DMS53 (cell line): ENCODE measurements at places on chromosomes 3 and 15.
A peak's percentile ranks its signal among the peaks of the same experiment; 100 is the strongest.

DNA sequence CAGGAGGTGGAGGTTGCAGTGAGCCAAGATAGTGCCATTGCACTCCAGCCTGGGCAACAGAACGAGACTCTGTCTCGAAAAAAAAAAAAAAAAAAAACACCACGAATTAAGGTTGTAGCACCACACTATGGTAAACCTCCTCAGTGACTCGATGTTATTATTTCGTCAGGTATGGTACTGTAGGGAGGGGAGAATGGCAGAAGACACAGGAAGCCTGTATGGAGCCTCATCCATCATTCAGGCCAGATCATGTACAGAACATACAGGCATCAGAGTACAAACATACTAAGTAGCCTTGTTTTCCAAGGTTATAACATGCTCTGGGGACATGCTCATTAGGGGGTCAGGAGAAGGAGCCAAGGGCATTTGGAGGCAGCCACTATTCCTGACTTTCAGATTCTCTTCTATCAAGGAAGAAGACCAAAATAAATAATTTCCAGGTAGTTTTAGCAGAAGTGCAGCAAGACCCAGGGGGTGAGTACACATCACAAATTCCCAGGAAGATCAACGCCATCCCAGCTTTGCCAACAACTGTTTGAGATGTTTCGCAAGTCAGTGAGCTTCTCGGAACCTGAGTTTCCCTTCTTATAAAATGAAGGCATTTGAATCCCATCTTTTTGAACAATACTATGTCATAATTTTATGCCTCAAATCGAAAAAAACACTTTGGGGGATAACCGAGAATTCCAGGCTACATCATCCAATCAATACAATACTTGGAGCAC, 79.8 kb downstream of the FOXP1 start:
- no peak for DNase-seq

GRCh38 chr3:126544596-126545281, 14.0 kb downstream of the C3orf22 start:
- no peak for DNase-seq

DNA sequence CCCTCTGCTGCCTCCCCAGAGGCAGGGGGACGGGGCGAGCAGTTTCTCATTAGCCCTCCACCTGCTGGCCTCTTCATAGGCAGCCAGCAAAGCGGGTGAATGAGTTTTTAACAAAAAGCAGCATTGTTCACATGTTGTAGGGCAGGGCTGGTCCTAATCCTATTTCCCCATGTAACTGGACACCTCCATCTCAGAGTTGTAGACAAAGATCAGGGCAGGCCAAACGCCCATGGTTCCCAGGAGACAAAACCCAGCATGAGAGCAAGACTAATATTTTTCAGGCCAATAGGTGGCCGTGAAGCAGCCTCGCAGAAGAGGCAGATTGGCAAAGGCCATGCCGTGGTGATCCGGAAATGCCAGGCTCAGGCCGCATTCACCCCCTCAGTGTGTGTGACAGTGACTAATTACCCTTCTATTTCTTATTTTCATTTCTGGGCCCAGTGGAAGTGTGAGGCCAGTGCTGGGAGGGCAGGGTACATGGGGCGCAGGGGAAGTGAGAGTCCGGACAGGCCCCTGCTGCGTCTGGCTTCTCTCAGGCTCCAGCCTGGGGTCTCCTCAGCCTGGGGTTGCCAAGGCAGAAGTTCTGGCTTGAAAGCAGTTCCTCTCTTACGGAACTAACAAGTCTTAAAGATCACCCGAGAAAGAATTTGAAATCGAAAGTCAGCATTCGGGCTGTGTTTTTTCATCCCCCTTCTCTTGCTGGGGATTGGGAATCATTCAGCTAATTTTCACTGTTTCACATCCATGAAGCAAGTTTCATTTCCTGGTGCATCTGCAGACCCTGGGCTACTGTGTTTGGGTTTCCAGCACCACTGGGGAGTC, 64.8 kb downstream of the BOC start:
- no peak for DNase-seq

GRCh38 chr15:101133751-101134261, 118.0 kb downstream of the CHSY1 start:
- DNase-seq, result no peak

DNA sequence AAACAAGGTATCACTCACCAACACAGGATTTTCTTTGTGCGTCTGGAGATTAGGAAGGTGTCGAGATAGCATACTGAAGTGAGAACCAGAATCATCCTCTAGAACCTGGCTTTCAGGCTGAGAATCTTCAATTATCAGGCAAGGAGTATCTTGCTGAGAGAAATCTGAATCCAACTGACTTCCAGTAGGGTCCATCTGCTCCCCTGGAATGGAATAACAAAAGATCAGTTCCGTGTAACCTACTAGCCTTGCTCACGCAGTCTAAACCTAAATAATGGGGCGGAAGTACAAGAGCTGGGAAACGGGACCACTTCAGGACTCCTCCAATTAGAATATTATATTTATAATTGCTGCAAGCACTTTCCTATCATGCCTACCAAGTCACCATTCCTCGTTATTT, 690 bp downstream of the TP53BP1 start:
- peak; percentile 53 for DNase-seq

GRCh38 chr15:99895189-99895955, 162.1 kb upstream of the LYSMD4 start:
- no peak for DNase-seq

DNA sequence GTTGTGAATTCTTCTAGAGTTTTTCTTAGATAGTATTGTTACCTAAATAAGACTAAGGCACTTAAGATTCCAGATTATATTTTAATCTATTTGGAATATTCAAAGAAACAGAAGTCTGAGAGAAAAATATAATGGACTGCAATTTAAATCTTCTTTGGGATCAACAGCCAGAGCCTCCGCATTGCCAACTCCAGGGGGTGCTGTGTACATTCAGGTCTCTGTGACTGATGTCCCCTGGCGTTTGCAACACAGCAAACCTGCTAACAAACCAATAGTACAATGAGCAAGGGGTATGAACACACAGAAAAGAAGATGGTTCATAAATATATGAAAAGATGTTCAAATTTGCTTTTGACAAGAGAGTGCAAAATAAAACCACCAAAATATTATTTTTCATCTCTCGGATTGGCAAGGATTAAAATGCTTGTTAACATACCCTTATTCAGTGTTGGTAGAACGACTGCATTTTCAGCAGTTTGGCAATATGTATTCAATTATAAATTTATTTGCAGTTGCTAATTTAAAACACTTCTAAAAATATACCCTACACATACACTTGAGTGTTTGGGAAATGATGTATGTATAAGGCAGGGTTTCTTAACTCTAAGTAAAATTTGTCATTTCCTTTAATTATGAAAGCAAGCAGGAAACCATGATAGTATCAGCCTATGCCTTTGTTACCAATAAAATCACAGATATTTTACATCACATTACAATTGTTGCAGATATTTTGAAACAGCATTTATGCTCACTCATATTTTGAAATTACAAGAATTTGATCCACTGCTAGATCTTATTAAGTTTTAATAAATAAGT, 16.1 kb upstream of the TM4SF1 start:
- DNase-seq, result peak; percentile 86
